ENCODE measurements at places on chromosomes 5 and 9. TPM values are rescaled to one million over a fixed set of nuclear protein-coding genes. Genes with fewer than 3 reads are reported as not detected.

- DNase-seq, result no peak
Observed at GRCh38 chr9:114307899-114308267, 15.0 kb upstream of the ORM1 start.

- DNase-seq, result no peak
Observed at GRCh38 chr5:103505581-103506305, 56.8 kb downstream of the NUDT12 start.

GRCh38 chr5:14465116-14465515, 116.5 kb upstream of the OTULINL start:
- no peak for DNase-seq

Gene NR5A1
- not detected for total RNA-seq
